ENCODE measurements at places on chromosomes 6 and 20.

DNA sequence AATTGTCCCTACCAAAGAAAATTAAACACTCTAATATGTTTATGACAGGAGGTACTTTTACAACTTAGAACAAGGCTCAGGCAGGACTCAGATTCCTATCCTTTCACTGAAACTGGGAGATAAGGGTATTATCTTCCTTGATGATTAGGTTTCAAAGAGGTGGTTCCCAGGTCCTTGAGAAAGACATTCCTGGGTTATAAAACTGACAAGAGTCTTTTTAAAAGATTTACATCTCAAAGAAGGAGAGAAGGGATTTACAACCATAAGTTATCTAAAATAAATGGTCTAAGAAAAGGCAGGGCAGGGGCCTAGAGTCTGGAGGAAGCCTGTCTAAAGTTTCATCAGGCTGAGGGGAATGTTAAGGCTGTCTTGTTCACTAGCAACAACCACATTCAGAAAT is 1492.5 kb downstream of the HACE1 start:
- no peak overlapping the region for H3K27ac ChIP-seq
- no peaks in the 10 kb centered on the region for H3K36me3 ChIP-seq
- H3K4me1 ChIP-seq = no peaks in the 10 kb centered on the region
- H3K4me3 ChIP-seq = no peak overlapping the region

DNA sequence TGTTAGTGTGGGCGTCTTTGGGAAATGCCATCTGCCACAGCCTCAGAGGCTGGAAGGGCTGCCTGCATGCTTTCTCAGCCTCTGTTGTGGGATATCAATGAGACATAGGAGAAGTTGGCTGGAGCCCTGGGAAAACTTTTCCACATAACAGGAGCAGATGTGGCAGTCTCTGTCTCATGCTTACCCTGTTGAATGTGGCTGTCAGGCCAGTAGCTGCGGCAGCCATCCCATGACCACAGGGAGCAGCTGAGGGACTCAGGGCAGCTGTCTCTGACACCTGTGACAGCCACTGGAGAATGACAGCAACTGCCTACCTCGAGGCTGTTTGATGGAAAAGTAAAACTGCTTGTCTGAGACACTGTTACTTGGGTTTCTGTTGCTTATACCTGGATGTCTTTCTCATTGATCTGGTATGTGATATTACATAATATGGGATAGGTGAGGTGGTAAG is 64.4 kb downstream of the TULP4 start:
- no peaks in the 10 kb centered on the region for H3K27me3 ChIP-seq
- H3K4me1 ChIP-seq = peaks cover 28% of the 10 kb centered on the region
- DNase-seq = no peak
- H3K4me3 ChIP-seq = no peak overlapping the region
- no peak overlapping the region for H3K27ac ChIP-seq
- peaks cover 6% of the 10 kb centered on the region for H3K36me3 ChIP-seq

GRCh38 chr6:106290954-106291353 is 34.6 kb downstream of the ATG5 start:
- H3K4me3 ChIP-seq = no peak overlapping the region
- H3K4me1 ChIP-seq = peaks cover 24% of the 10 kb centered on the region
- no peak overlapping the region for H3K27ac ChIP-seq
- H3K27me3 ChIP-seq = no peaks in the 10 kb centered on the region

DNA sequence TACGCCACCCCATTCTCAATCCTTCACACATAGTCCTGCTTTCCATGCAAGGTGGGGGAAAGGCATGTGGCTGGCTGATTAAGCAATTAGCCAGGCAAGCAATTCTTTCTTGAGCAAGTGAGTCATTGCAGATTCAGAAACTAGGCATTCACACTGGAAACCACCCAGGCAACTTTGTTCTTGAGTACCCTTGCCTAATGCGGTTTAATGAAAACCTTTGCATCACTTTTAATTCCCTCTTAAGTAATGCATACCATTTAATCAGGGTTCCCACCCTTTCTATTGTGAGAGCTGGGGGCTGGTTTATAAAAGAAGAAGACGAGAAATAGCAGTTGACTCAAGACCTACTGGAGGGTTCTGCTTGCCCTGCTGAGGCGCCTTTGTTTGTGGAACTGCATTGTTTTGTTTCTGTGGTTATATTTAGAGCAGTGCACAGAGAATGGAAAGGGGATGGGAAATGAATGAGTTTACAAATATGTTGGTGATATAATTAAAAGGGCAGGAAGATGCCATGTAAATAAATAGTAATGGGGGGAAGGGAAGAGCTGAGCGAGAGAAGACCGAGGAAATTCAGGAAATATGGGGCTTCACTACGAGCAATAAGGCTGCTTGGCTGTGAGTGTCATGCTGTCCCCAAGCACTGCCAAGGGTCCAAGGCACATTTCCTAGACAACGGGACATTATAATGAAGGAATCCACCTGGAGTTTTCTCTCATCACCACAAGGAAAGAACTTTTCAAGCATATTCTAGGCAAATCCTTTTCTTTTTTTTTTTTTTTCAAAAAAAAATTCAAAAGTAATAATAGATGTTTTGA is 48.8 kb upstream of the TSHZ2 start:
- DNase-seq = no peak
- H3K4me3 ChIP-seq = no peak overlapping the region
- no peaks in the 10 kb centered on the region for H3K4me1 ChIP-seq
- peaks cover 26% of the 10 kb centered on the region for H3K27me3 ChIP-seq

DNA sequence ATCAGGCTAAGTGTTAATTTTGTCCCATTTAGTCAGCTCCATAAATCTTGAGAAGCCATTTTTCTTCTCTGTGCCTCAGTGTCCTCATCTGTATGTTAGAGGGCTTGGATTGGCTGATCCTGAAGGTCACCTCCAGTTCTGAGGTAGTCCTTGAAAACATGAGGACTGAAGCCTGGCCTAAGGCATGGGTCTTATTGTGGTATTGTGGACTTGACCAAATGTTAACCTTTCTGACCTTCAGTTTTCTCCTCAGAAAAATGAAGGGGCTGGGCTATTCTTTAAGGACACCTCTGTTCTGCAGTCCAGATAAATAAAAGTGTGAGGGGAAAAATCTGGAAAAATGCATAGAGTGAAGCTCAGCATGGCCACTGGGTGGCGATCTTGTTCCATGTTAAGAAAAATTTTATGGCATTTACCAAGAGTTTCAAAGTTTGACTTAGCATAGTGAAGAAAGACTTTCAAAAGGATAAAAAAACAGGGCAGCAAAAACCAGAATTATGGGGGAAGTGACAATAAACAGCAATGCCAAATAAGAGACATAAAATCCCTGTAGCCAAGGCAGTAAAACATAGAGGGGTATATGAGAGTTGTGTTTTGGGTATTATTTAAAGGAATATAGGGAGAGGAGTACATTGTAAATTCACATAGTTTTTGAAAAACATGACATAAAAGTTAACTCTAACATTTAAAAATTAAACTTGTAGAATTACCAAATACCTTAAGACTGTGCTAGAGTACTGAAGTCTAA is 13.2 kb upstream of the TFB1M start:
- peak; percentile 34 for DNase-seq
- H3K27me3 ChIP-seq = peaks cover 6% of the 10 kb centered on the region
- peaks cover 9% of the 10 kb centered on the region for H3K4me1 ChIP-seq
- no peak overlapping the region for H3K4me3 ChIP-seq
- H3K27ac ChIP-seq = no peak overlapping the region

- DNase-seq = no peak
- H3K27ac ChIP-seq = no peak overlapping the region
- H3K4me3 ChIP-seq = no peak overlapping the region
- peaks cover 3% of the 10 kb centered on the region for H3K36me3 ChIP-seq
Observed at GRCh38 chr20:54223751-54224150, 15.9 kb downstream of the PFDN4 start.

- no peak for DNase-seq
- H3K27ac ChIP-seq = peak overlapping the region; percentile 81
- no peak overlapping the region for H3K4me3 ChIP-seq
- peaks cover 2% of the 10 kb centered on the region for H3K36me3 ChIP-seq
Observed at GRCh38 chr6:87692086-87692485, 9.9 kb downstream of the AKIRIN2 start.

DNA sequence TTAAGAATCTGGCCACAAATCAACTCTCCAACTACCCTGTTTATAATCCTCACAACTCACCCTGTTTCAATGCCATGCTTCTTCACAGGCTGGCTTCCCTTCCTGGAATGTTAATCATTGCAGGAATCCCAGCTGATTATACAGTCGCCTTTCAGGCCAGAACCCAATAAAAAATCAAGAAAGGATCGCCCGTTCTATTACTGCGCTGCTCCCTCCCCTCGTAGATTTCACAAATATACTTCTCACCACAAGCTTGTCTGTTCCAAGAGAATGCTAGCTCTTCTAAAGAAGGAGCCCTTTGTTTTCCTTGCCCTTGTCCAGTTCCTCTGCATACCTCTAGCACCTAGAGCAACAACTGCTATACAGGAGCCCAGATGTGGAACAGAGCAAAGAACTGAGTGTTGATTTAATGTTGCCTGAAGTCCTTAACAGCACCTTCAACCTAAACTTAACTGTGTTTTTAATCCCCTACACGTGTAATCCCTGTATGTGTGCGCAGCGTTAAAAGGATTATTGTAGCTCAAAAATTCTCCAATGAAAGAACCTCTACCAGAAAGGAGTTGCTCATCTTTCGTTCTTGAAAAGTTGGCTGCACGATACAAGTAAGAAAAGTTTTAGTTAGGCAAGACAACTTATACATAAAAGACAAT is 988 bp downstream of the ECHDC1 start:
- no peak for DNase-seq
- H3K27ac ChIP-seq = no peak overlapping the region
- no peaks in the 10 kb centered on the region for H3K36me3 ChIP-seq
- no peaks in the 10 kb centered on the region for H3K27me3 ChIP-seq

- peaks cover 3% of the 10 kb centered on the region for H3K36me3 ChIP-seq
- H3K27ac ChIP-seq = no peak overlapping the region
- H3K4me1 ChIP-seq = peaks cover 5% of the 10 kb centered on the region
- no peak for DNase-seq
Observed at GRCh38 chr6:143802833-143803565, 40.1 kb upstream of the LTV1 start.

DNA sequence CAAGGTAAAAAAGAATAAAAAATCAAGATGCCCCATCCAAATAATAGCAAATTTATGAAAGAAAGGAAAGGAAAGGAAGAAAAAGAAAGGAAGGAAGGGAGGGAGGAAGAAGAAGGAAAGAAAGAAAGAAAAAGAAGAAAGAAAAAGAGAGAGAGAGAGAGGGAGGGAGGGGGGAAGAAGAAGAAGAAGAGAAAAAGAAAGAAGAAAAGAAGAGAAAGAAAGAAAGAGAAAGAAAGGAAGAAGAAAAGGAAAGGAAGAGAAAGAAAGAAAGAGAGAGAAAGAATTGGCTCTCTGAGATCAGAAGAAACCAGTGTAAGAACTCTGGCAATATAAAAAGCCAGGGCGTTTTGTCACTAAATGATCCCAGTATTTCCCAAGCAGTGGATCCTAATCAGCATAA is 401.7 kb downstream of the EPHA7 start:
- no peak overlapping the region for H3K4me3 ChIP-seq
- no peaks in the 10 kb centered on the region for H3K36me3 ChIP-seq
- DNase-seq = no peak
- no peaks in the 10 kb centered on the region for H3K27me3 ChIP-seq

GRCh38 chr6:42315259-42315990 is 97.8 kb upstream of the MRPS10 start:
- no peaks in the 10 kb centered on the region for H3K27me3 ChIP-seq
- H3K36me3 ChIP-seq = peaks cover 3% of the 10 kb centered on the region
- H3K4me1 ChIP-seq = peaks cover 33% of the 10 kb centered on the region
- H3K27ac ChIP-seq = peak overlapping the region; percentile 74

DNA sequence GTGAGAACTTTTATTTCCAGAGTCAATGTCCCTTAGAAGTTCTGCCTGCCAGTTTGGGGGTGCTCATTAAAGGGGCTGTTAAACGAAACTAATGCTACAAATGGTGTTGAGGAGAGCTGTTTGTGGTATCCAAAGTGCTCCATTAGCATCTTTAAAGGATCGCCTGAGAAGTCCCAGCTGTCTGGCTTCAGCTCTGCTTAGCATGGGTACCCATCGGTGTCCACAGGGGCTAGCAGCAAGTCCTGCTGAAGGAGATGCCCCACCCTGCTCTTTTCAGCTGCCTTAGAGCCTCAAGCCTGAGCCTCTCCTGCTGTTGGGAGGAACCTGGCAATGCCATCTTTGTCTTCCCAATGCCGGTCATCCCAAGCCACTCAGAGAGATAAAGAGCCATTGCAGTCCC is 111.1 kb downstream of the FOXO3 start:
- no peak for DNase-seq
- no peak overlapping the region for H3K4me3 ChIP-seq
- H3K4me1 ChIP-seq = peaks cover 41% of the 10 kb centered on the region
- peaks cover 3% of the 10 kb centered on the region for H3K36me3 ChIP-seq

- peak overlapping the region; percentile 87 for H3K4me3 ChIP-seq
- peaks cover 7% of the 10 kb centered on the region for H3K36me3 ChIP-seq
Observed at GRCh38 chr6:127120023-127120786, 1.7 kb downstream of the RSPO3 start.

GRCh38 chr6:25223490-25223991 is 55.6 kb upstream of the CARMIL1 start:
- peaks cover 13% of the 10 kb centered on the region for H3K4me1 ChIP-seq
- H3K27ac ChIP-seq = peak overlapping the region; percentile 45
- H3K36me3 ChIP-seq = no peaks in the 10 kb centered on the region
- H3K27me3 ChIP-seq = peaks cover 23% of the 10 kb centered on the region

DNA sequence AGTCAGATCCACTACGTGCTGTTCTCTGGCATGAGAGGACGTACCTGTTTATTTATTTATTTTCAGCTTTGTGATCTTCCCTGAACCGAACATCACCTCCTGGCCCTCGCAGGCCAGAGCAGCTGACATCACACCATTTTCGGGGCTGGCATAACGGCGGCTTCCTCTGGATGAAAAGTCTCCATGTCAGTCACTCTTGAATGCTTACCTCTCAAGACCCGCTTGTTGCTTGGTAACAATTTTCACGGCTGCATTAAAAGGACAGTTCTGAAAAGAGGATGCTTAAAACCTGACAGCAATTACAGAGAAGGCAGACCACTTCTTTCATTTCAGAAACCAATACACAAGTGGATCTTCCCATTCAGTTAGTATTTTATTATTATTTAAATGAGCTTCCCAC is 159.8 kb upstream of the CDH4 start:
- no peaks in the 10 kb centered on the region for H3K27me3 ChIP-seq
- DNase-seq = no peak
- H3K4me1 ChIP-seq = no peaks in the 10 kb centered on the region
- no peak overlapping the region for H3K4me3 ChIP-seq
- H3K27ac ChIP-seq = no peak overlapping the region

DNA sequence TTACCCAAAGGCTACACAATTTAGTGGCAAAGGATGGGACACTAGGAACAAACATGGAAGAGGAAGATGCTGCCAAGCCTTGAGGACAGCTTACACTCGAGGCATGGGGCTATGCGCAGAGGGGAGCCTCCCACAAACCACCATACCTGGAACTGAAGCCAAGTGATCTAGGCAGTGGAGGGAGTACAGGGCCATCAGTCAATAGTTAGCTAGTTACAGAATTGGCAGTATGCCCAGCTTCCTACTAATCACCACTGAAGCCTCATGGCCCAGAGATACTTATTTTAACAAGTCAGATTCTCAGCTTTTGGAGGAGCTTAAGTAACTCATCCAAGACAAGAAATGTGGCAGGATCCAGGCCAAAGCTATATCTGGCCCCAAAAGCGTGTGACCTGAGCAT is 226.6 kb upstream of the MOCS1 start:
- H3K27me3 ChIP-seq = peaks cover 12% of the 10 kb centered on the region
- no peak for DNase-seq
- no peaks in the 10 kb centered on the region for H3K36me3 ChIP-seq
- H3K4me3 ChIP-seq = no peak overlapping the region
- H3K27ac ChIP-seq = no peak overlapping the region
- H3K4me1 ChIP-seq = no peaks in the 10 kb centered on the region

GRCh38 chr6:38909015-38909730 is 139.4 kb upstream of the GLP1R start:
- peaks cover 3% of the 10 kb centered on the region for H3K4me1 ChIP-seq
- no peak overlapping the region for H3K27ac ChIP-seq
- H3K27me3 ChIP-seq = peaks cover 2% of the 10 kb centered on the region
- DNase-seq = no peak
